ENCODE measurements at places on chromosomes 5 and 9. TPM values are rescaled to one million over a fixed set of nuclear protein-coding genes. Genes with fewer than 3 reads are reported as not detected.

- no peak for DNase-seq
- H3K27ac ChIP-seq: peak overlapping the region; percentile 59
- H3K4me3 ChIP-seq: no peak overlapping the region
- peaks cover 5% of the 10 kb centered on the region for H3K36me3 ChIP-seq
- no peaks in the 10 kb centered on the region for H3K27me3 ChIP-seq
Observed at GRCh38 chr5:160694896-160695295, 157.1 kb downstream of the ATP10B start.

GRCh38 chr5:85168474-85168873 lies 783.8 kb upstream of the EDIL3 start:
- H3K36me3 ChIP-seq: no peaks in the 10 kb centered on the region
- no peak for DNase-seq
- no peak overlapping the region for H3K4me3 ChIP-seq

DNA sequence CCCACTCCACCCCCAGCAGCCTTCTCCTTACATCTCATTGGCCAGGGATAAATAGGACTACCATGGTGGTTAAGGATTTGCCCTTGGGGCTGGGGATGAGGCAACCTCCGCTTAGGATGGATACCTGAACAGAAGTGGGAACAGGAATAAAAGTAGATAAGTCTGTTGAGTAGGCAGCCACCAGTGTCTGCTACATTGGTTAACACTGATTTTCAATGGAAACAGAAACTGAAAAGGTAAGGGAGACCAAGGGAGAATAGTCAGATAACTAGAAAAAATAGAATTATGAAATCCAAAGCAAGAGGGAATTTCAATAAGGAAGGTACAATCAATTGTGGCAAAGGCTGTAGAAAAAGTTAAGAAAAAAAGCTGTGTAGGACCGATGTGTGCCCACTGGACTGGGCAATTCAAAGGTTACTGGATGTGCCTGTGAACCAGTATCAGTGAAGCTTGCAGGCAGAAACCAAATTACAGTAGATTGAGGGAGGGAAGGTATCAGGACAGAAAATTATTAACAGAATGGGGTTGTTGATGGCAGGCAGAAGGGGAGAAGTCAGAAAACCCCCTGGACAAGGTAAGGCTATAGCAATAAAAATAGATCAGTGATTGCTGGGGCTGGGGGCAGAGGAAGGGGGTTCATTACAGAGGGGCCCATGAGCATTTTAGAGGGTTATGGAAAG lies 48.7 kb downstream of the DNAJC21 start:
- no peak for DNase-seq
- no peaks in the 10 kb centered on the region for H3K4me1 ChIP-seq
- H3K27me3 ChIP-seq: no peaks in the 10 kb centered on the region

GRCh38 chr9:68808338-68808890 lies 103.4 kb downstream of the PIP5K1B start:
- no peak overlapping the region for H3K27ac ChIP-seq
- H3K4me1 ChIP-seq: no peaks in the 10 kb centered on the region
- H3K27me3 ChIP-seq: no peaks in the 10 kb centered on the region
- no peak overlapping the region for H3K4me3 ChIP-seq

DNA sequence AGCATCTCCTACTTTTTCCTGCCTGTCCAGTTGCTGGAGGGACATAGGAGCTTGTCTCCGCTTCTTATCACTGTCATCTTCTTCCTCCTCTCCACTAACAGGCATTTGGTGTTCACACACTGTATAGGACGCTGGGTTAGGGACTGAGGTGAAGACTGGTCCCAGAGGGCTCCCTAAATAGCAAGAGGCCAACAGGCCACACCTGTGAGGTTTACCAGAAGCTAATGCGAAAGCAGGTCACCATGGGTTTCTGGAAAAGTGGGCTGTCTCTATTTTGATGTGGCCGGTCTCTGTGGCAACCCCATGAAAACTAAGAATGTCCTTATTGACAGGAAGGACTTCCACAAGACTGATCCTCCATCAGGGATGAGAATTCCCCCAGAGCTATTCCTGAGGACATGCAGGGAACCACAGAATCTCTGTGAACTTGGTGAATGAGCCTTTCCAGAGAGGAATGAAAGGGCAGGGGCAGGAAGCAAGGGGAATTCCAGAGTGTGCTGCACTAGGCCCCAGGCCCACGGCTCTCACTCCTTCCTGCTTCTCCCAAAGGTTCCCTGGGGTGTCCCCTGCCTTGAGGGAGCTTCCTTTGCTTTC lies 61.7 kb downstream of the DAP start:
- peaks cover 56% of the 10 kb centered on the region for H3K4me1 ChIP-seq
- no peak overlapping the region for H3K4me3 ChIP-seq
- no peaks in the 10 kb centered on the region for H3K27me3 ChIP-seq

DNA sequence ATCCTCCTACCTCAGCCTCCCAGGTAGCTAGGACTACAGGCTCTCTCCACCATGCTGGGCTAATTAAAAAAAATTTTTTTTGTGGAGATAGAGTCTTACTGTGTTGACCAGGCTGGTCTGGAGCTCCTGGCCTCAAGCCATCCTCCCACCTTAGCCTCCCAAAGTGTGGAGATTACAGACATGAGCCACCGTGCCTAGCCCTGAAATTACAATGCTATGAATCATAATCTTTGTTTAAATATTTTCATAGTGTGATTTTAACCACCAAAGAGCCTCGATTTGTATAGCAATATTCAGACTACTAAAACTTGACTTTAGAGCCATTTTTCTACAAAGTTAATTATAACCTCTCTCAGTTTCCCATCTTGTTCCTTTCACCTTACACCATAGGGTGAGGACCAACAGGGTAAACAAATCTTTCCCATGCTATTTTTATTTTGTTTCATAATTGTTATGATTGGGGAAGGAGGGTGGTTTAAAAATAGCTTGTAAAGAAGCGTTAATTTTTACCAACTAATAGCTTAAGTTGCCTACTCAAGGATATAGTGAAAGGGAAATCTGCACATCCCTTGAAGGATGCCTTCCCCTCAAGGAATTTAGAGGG lies 32.7 kb downstream of the UBE2D2 start:
- DNase-seq: peak; percentile 67
- H3K36me3 ChIP-seq: peaks cover 15% of the 10 kb centered on the region
- H3K4me3 ChIP-seq: peak overlapping the region; percentile 32
- no peaks in the 10 kb centered on the region for H3K27me3 ChIP-seq
- H3K4me1 ChIP-seq: peaks cover 30% of the 10 kb centered on the region
- peak overlapping the region; percentile 83 for H3K27ac ChIP-seq

DNA sequence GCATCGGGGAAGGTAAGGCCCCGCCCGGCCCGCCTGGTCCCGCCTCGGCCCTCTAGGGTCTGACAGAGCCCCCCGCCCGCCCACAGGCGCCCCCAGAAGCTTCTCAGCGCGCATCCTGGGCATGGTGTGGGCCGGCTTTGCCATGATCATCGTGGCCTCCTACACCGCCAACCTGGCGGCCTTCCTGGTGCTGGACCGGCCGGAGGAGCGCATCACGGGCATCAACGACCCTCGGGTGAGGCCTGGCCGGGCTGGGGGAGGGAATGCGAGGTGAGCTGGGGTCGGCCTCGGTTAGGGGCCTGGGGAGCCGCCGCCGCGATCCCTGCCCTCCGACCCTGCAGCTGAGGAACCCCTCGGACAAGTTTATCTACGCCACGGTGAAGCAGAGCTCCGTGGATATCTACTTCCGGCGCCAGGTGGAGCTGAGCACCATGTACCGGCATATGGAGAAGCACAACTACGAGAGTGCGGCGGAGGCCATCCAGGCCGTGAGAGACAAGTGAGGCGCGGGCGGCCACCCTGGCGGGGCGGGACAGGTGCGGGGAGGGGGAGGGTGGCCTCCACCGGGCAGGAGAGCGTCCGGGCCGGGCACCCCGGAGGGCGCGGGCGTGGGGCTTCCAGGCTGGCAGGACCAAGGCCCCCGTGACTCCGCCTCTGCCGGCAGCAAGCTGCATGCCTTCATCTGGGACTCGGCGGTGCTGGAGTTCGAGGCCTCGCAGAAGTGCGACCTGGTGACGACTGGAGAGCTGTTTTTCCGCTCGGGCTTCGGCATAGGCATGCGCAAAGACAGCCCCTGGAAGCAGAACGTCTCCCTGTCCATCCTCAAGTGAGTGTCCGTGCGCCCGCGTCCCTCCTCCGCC lies 7.1 kb downstream of the LRRC26 start:
- H3K27me3 ChIP-seq: peaks cover 85% of the 10 kb centered on the region
- no peak for DNase-seq
- peaks cover 14% of the 10 kb centered on the region for H3K4me1 ChIP-seq
- peak overlapping the region; percentile 28 for H3K4me3 ChIP-seq

DNA sequence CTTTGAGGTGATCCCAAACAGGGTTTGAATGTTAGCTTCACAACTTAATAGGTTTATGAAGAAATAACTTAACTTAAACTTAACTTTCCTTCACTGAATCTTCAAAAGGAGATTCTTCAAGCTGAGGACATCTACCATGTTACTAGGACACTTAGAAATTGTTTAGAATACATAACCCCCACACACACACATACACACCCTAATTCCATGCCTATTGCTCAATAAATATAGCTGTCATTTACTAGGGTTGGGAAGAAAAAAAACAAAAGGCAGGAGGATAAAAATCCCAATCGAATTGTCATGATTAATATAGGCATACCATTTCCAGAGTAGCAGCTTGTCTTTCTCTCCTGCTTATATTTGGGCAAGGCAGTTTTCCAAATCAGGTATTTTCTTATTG lies 68.3 kb downstream of the ALDH1A1 start:
- no peaks in the 10 kb centered on the region for H3K4me1 ChIP-seq
- no peaks in the 10 kb centered on the region for H3K27me3 ChIP-seq
- DNase-seq: no peak
- H3K27ac ChIP-seq: no peak overlapping the region
- no peaks in the 10 kb centered on the region for H3K36me3 ChIP-seq

- no peaks in the 10 kb centered on the region for H3K36me3 ChIP-seq
- H3K27ac ChIP-seq: peak overlapping the region; percentile 73
- peaks cover 29% of the 10 kb centered on the region for H3K4me1 ChIP-seq
Observed at GRCh38 chr5:40736103-40736875, 19.5 kb downstream of the TTC33 start.

DNA sequence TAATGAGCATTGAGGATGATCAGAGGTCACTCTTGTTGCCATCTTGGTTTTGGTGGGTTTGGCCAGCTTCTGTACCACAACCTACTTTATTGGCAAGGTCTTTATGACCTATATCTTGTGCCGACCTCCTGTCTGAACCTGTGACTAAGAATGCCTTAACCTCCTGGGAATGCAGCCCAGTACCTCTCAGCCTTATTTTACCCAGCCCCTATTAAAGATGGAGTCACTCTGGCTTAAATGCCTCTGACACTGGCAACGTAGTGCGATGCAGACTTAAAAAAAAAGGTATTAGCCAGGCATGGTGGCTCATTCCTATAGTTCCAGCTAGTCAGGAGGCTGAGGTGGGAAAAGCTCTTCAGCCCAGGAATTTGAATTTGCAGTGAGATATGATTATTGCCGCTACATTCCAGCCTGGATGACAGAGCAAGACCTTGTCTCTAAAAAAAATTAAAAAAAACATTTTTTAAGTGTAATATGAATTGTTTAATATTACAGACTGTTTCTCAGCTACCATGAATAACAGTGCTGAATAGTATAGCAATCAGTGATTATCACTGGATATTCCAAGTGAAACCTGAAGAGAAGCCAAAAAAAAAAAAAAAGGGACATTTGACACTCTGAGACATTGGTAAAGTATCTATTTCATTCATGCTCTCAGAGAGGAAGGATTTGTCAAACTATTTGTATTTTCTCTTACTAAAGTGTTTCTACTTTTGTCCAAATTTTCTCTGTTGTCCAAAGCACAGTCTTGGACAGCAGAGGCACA lies 18.3 kb upstream of the STOM start:
- no peaks in the 10 kb centered on the region for H3K27me3 ChIP-seq
- H3K4me1 ChIP-seq: no peaks in the 10 kb centered on the region
- DNase-seq: no peak
- H3K27ac ChIP-seq: no peak overlapping the region
- no peak overlapping the region for H3K4me3 ChIP-seq
- H3K36me3 ChIP-seq: no peaks in the 10 kb centered on the region

DNA sequence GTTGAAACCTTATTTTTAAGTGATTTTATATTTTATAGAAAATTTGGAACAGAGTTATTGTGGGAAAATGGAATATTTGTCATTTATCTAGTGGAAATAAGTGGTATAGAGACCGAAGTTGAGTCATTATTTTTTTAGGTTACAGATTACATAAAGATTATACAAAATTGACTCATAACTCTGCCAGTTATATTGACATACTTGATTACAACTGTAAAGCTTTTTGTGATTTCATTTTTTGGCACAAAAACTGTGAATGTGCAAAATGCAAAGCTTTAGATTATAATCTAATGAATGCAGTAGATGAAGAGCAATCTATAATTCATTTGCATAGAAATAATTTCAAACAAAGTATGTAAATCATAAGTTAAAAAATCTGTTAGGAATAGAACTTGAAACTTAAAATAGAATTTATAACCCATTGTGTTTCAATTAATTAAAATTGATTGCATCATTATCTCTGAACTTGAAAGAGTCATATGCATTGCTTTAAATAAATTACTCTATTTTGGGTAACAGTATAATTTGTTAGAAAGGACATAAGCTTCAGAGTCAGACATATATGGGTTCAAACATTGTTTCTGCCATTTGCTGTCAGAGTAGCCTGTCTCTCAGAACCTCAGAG lies 280.4 kb downstream of the FER start:
- no peak for DNase-seq
- H3K4me1 ChIP-seq: no peaks in the 10 kb centered on the region
- H3K27ac ChIP-seq: no peak overlapping the region
- H3K36me3 ChIP-seq: no peaks in the 10 kb centered on the region
- no peaks in the 10 kb centered on the region for H3K27me3 ChIP-seq
- no peak overlapping the region for H3K4me3 ChIP-seq

- DNase-seq: peak; percentile 57
- H3K36me3 ChIP-seq: peaks cover 16% of the 10 kb centered on the region
- H3K4me1 ChIP-seq: no peaks in the 10 kb centered on the region
- peak overlapping the region; percentile 63 for H3K4me3 ChIP-seq
Observed at GRCh38 chr9:137168904-137169856, 671 bp downstream of the LRRC26 start.

GRCh38 chr5:5822729-5823257 lies 400.3 kb downstream of the ICE1 start:
- H3K4me3 ChIP-seq: no peak overlapping the region
- H3K36me3 ChIP-seq: no peaks in the 10 kb centered on the region
- H3K27me3 ChIP-seq: no peaks in the 10 kb centered on the region
- H3K4me1 ChIP-seq: no peaks in the 10 kb centered on the region
- no peak overlapping the region for H3K27ac ChIP-seq

- no peak overlapping the region for H3K4me3 ChIP-seq
- no peak for DNase-seq
Observed at GRCh38 chr9:35675732-35676392, 2.1 kb downstream of the CA9 start.

GRCh38 chr9:136616948-136617695 lies 45.6 kb upstream of the EGFL7 start:
- H3K27ac ChIP-seq: no peak overlapping the region
- peaks cover 38% of the 10 kb centered on the region for H3K27me3 ChIP-seq
- DNase-seq: no peak
- peaks cover 7% of the 10 kb centered on the region for H3K4me1 ChIP-seq
- no peaks in the 10 kb centered on the region for H3K36me3 ChIP-seq

- no peak overlapping the region for H3K4me3 ChIP-seq
- no peaks in the 10 kb centered on the region for H3K27me3 ChIP-seq
- peaks cover 39% of the 10 kb centered on the region for H3K4me1 ChIP-seq
- peak overlapping the region; percentile 14 for H3K27ac ChIP-seq
Observed at GRCh38 chr5:132086277-132086794, 12.7 kb downstream of the CSF2 start.

TMEM245 gene
- total RNA-seq: 52.2 TPM

OR2V2 gene
- not detected for total RNA-seq

CRB2 gene
- not detected for total RNA-seq
